ENCODE measurements at places on chromosomes 1 and 21.

DNA sequence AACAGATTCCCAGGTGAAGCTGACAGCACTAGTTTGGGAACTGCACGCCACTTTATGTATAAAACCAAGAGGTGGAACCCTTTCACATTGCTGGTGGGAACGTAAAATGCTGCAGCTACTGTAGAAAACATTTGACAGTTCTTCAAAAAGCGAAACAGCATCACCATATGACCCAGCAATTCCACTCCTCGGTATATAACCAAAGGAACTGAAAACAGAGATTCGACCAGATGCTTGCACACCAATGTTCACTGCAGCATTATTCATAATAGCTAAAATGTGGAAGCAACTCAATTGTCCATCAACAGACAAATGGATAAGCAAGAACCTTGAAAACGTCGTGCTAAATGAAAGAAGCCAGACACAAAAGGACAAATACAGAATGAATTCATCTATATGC, 17.5 kb downstream of the RSPH1 start:
- DNase-seq: no peak

DNA sequence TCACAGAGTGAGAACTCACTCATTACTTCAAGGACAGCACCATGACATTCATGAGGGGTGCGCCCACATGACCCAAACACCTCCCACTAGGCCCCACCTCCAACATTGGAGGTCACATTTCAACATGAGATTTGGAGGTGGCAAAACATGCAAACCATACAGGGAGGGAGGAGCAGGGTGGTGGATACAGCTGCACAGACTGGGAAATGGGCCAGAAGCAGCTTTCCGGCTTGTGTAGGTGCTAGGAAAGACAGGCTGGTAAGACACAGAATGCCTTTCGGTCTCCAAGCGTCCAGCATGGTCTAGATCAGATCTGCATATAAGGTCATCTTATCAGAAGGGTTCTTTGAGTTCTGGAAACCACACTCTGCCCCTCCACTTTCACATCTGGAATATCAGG, 35.1 kb upstream of the TINAGL1 start:
- DNase-seq: no peak

DNA sequence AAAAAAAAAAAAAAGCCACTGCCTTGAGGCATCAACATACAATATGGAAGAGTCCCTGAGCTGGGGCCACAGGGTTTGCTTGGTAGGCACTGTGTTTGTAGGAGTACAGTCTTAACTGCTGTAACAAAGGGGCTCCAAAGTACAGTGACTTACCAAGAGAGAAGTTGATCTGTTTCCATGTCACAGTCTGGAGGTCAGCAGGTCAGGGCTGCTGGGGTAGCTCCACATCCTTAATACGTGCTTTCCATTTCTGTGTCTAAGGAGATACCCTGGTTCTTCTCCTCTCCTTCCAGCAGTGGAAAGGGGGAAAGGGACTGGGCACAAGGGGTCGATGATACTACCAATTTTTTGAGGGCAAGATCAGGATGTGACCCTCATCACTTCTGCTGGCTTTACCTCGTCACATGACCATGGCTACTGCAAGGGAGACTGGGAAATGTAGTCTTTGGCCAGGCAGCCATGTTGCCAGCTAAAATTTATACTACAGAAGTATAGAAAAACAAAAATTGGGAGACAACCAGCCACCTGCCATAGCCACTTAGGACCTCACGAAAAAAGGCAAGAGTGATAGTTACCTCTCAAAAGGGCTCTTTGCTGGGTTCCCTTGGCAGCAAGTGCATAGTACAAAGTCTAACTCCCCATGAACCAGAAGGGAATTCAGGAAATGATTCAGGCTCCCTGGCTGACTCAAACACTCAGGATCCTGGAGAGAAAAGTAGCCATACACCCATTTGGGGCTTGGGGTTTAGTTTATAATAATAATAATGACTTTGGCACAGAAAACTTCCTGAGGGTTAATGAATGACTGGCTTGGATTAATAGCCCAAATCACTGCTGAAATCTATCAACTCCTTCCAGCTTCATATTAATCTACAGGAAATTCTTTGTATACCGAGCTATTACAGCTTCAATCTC, 52.7 kb upstream of the ATP5PO start:
- DNase-seq: no peak

GRCh38 chr1:161954050-161954449, 69.6 kb downstream of the OLFML2B start:
- no peak for DNase-seq

DNA sequence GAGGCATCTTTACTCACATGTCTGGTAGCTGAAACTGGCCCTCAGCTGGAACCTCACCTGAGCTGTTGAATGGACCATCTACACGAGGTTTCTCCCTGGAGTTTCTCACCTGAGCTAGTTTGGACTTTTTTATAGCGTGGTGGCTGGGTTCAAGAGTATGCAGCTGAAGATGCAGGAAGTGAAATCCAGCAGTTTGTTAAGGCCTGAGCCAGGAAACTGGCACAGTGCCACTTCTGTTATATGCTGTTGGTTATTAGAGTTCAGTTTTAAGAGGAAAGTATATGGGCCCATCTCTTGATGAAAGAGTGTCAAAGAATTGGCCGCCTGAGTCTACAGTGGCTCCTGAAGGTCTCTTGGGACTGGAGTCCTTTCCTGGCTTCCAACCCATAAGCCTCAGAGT, 35.6 kb downstream of the STUM start:
- DNase-seq: no peak

DNA sequence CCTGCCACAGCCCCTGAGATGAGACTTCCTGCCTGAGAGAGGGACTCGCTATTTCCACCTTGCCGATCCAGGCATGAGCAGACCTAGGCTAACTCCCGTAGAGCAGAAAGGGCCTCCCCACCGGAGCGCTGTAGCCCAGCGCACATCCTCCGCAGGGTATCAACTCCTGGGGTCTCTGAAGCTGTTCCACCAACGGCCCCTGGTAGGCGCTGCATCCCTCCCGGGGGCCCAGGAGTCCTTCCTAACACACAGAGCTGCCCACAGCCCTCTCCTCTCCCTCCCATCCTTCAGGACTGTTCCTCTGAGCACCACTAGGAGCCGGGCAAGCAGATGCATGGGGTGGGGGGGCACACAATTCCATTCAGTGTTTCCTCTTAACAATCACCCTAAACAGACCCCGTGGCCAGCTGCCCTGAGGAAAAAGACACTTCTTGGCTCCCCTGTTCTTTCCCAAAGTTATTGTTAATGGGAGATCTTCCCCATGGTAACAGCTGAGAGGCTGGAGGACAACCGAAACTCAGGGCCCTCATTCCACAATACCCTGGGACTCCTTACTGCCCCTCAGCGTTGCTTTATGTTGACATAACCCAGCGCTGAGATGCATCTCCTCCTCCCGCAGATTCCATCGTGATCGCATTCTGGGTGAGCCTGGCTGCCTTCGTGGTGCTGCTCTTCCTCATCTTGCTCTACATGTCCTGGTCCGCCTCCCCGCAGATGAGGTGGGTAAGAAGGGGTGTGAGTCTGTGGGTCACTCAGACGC, 7.5 kb downstream of the MRAP start:
- DNase-seq: no peak

- no peak for DNase-seq
Observed at GRCh38 chr21:37149411-37149810, 76.4 kb downstream of the TTC3 start.

- no peak for DNase-seq
Observed at GRCh38 chr1:169138866-169139670, 32.6 kb downstream of the ATP1B1 start.

GRCh38 chr1:232238009-232238408, 391.9 kb downstream of the SIPA1L2 start:
- no peak for DNase-seq

- no peak for DNase-seq
Observed at GRCh38 chr1:87140831-87141540, 187.7 kb upstream of the LMO4 start.

GRCh38 chr1:161706482-161707347, at the start of gene FCRLA:
Gene FCRLA, plus strand, starts transcription at chr1:161707229. Its CDS starts 36 bp downstream, at chr1:161707265.
- no peak for DNase-seq

DNA sequence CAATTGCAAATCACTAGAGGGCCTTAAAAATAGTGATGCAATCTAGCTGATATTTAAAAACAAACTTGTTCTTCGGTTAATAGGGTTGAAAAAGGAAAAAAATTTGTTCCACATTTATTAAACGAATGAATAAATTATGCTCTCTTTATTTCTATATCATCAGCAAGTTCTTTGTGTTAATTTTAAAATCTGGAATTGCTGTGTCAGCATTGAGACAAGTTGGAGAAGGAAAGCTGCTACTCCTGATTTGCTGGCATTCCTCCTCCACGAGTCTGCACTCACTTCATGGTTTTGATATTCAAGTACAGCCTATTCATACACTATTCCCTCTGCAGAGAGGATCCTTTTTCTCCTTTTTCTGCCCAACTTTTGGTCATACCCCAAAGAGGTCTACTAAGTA, 117.6 kb downstream of the MRPL39 start:
- DNase-seq: no peak

DNA sequence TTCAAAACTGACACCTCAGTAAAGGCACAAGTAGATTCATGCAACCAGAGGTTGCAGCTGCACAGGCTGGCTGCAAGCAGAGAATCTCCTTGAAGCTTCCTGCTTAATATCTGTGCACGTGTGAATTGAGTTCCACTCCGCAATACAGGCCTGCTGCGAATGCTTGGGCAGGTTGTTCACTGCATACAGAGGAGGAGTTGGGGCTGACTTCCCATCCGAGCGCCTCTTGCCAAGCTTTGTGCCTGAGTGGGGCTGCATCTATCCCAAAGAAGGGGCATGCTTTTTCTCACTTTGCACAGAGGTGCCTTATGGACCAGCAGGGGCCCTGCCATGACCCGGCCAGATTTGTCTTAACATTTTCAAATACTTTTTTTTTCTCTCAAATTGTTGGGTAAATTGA, 17.9 kb upstream of the PADI1 start:
- no peak for DNase-seq

GRCh38 chr1:175877939-175878737, 134.7 kb upstream of the TNR start:
- no peak for DNase-seq

- no peak for DNase-seq
Observed at GRCh38 chr1:19725606-19726005, 60.9 kb downstream of the HTR6 start.

GRCh38 chr1:248842781-248843331, 4.8 kb downstream of the ZNF672 start:
- no peak for DNase-seq

DNA sequence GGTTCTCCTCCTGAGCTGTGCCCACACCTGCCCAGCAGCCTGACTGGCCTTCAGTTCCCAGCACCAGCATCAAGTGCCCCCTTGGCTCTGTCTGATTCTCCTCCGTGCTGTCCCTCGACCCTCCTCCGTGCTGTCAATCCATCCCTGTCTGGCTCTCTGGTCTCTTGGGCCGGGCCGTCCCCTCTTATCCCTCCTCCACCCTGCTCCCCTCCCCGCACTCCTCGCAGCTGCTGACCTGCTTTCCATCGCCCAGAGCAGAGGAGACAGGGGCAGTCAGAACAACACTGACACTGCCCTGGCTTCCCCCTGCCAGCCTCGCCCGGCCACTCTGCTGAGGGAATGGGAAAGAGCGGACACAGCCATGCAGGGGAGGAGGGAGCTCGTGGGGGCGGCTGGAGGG, 267.4 kb downstream of the CAMTA1 start:
- no peak for DNase-seq

Measured in Right ventricle myocardium inferior (tissue), 1 donor.